ENCODE measurements at places on chromosomes 4 and X.

- no peak for DNase-seq
These were observed 18.2 kb upstream of the PLAC1 start for GRCh38 chrX:134676436-134676835.

GRCh38 chrX:56853436-56853835 is 124.4 kb downstream of the NBDY start:
- no peak for DNase-seq

- DNase-seq, result no peak
These were observed 121.9 kb upstream of the ANK2 start for GRCh38 chr4:112927544-112927943.

DNA sequence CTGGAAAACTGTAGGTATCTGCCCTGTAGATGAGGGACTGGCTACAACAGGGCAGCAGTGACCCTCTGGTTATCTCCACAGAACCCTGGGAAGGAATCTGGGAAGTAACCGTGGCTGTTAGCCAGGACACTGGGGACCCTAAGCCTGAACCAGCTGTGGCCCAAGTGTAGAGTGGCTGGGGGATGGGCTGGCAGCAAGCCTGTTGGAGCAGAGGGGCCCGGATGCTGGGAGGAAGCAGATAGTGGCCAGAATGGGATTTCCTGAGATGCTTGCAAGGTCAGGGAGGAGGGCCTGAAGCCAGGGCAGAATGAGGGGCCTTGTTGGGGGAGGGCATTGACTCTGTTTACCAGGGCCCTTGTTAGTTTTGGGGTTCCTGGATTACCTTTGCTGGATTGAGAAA is 161.0 kb upstream of the EOLA2 start:
- no peak for DNase-seq

DNA sequence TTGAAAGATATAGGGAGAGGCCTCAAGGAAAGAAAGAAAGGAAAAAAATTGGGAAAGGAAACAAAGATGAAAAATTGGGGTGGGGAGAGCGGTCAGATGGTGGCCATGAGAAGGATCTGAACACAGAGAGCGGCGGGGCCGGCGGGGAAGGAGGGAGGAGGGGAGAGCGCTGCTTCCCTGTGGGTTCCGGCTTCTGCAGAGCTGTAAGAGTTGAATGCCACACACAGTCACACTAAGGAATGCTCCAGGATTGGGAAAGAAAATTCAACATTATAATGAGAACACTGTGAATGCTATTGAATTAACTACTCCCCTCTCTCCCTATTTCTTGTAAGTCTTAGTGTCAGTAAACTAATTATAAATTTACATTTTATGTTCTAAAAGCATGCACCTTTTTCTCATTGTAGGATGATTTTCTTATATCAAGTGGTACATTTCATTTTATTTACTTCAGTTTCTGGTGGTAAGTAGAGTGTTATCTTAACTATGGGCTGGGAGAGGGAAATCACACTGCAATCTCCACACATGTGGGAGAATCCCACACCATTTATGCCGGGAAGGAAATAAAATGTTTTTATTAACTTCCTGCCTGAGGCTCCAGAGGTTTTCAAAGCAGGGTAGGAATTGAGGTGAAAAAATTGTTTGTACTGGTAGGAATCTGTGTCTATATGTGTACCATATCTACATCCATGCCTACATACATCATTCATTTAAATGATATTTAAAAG is 904 bp downstream of the F11 start:
- DNase-seq, result no peak

GRCh38 chr4:169267070-169267469 is 3.7 kb downstream of the SH3RF1 start:
- no peak for DNase-seq

- no peak for DNase-seq
These were observed 8.4 kb upstream of the DUSP9 start for GRCh38 chrX:153638436-153639176.

DNA sequence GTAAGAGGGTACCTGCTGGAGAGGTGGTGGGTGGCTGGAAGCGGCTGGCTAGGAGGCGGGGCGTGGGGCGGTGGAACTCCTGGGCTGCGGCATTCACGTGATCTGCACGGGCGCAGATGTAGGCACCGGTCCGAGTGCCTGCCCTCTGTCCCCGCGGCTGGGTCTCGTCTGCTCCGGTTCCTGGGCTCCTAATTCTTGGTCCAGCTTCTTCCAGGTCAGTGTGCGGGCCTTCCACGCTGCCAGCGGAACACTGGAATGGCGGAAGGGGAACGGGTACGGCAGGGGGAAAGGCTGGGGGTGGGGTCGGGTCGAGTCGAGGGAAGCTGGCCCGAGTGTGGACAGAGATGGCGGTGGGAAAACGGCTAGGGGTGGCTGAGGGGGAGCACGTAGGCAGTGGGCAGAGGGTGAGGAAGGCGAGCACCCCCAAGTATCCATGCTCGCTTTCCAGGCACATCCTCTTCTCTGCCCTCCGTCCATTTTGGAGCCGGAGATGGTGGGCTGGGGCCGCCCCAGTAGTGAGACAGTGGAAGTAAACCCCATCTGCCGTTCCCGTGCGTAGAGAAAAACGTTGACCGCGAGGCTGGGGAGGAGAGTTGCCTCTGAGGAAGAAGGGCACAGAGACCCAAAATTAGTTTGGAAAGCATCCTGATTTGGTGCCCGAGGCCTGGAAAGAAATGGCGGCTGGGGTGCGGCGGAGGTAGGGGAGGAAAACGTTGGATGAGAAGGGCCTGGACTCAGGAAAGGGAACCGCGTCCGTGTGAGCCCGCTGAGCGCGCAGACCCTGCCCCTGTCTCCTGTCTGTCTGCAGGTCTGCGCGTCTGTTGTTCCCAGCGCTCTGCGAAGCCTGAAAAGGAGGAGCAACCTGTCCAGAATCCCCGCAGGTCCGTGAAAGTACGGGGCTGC is at the start of gene TCEAL4:
Gene TCEAL4, plus strand, starts transcription at position 105 of the 903 bp plus-strand sequence. CDS start 1,161 bp downstream, outside the sequence.
- DNase-seq, result peak; percentile 33

DNA sequence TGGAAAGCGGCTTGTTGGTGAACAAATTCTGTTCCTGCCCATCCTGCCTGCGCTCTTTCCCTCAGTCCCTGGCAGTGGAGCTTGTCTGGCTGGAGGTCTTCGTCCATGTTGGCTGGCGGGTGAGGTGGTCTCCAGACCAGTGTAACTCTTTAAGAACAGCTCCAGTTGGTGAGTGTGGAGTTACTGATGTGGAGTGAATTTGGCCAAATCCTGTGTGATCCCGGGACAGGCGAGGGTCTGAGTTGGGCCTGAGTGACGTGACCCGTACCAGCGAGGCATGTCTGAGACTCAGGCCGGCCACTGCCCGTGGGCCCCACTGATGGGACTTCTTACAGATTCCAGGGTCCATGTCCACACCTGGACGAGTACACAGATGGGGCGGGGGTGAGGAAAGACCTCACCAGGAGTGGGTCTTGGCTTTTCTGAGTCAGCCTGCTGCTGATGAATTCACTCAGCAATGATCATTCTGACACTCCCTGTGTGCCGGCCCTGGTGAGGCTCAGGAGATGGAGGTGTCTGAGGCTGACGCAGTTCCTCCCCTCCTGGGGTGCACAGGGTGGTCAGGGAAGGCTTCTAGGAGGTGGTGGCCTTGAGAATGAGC is 45.5 kb downstream of the PSAPL1 start:
- no peak for DNase-seq

DNA sequence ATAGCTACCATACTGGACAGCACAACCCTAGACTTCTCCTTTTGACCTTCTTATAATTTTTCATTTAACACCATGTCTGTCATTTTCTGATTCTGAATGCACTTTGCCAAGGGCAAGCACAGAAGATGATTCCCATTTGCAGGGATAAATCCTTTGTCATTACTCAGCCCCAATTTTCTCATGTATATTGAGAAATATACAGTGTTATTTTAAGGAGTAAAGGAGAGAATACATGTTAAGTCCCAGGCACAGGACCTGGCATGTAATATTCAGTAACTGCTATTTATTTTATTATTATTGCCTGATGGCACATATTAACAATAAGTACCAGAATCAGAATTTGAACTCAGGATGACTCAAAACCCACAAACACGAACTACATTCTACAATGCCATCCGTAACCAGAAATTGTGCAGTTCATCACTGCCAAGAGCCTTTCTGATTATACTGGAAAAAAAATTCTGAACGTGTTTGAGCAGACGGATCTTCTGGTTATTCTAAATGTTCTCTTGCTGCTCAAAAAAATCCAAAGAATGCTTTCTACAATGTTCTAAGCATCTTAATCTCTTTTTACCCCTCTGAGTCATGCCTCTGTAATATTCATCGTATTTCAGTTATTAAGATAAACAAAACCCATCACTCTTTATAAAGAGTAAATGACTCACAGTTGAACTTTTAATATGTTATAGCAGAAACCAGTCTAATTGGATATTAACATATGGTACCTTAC is 170.0 kb downstream of the MID1 start:
- no peak for DNase-seq

DNA sequence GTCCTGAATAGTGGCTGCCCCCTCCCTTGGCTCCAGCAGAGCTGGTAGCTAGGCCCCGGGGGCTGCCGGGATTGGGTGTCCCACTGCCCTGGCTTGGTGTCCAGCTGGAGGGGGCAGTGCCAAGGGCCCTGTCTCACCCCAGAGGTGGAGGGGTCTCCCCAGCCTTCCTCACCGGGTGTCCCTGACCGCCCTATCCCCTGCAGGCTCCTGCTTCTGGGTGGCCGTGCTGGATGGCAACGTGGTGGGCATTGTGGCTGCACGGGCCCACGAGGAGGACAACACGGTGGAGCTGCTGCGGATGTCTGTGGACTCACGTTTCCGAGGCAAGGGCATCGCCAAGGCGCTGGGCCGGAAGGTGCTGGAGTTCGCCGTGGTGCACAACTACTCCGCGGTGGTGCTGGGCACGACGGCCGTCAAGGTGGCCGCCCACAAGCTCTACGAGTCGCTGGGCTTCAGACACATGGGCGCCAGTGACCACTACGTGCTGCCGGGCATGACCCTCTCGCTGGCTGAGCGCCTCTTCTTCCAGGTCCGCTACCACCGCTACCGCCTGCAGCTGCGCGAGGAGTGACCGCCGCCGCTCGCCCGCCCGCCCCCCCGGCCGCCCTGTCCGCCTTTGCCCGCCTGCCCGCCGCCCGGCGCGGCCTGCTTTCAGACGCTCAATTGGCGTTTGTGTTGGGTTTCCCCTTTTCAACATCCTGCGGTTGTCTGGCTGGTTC is 4.6 kb downstream of the NAT8L start:
- DNase-seq, result no peak

DNA sequence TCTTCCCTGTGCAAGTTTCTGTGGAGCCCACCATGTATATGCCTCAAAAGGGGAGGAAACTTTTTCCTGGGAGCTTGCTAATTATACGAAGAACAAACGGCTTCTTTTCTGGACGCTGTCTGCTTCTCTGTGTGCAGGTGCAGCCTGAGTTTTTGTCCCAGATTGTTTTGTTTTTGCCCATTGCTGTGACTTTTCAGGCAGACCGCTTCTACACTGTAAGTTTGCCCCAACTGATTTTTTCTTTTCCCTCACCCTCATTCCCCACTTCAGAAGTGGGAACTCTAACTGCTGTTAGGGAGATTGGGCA is 51.9 kb downstream of the HMGB2 start:
- DNase-seq, result no peak

DNA sequence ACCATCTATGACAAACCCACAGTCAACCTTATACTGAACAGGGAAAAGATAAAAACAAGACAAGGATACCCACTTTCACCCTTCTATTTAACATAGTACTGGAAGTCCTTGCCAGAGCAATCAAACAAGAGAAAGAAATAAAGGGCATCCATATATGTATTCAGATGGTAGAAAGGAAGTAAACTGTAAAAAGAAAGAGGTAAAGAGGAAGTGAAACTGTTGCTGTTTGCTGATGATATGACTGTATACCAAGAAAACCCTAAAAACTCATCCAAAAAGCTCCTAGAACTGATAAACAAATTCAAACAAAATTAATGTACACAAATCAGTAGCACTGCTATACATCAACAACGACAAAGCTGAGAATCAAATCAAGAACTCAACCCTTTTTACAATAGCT is 538.7 kb upstream of the PABPC4L start:
- DNase-seq, result no peak

DNA sequence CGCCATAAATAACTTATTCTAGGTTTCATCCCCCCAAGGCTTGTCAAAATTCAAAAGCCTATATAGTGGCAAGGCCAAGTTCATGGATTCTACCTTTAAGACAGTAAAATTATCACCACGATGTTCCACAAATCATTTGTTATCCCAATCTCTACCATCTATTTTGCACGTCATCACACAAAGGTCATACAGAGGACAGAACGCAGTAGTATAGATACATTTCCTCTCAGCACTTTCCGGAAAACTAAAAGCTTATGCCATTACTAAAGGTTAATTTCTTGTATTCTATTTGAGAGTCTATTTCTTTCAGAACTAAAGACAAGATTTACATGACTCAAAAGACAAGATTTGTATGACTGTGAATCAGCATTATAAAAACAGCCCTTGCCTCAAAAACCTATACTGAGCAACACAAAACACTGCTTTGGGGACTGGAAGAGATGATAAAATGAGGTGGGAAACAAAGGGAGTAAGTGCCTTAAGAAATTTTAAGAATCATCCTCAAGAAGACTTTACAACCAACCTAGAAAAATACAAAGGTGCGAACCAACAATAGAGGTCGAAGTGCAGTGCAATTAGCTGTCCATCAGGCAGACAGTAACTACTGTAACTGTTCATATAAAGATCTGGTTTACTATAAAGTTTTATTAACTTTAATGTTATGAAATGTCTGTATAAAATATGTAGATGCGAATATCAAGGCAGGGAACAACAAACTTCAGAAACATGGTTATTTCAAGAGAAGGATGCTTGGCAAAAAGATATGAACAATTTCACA is 7.6 kb downstream of the UBE2D3 start:
- no peak for DNase-seq

- no peak for DNase-seq
These were observed 628.9 kb downstream of the TLL1 start for GRCh38 chr4:166501941-166502382.

DNA sequence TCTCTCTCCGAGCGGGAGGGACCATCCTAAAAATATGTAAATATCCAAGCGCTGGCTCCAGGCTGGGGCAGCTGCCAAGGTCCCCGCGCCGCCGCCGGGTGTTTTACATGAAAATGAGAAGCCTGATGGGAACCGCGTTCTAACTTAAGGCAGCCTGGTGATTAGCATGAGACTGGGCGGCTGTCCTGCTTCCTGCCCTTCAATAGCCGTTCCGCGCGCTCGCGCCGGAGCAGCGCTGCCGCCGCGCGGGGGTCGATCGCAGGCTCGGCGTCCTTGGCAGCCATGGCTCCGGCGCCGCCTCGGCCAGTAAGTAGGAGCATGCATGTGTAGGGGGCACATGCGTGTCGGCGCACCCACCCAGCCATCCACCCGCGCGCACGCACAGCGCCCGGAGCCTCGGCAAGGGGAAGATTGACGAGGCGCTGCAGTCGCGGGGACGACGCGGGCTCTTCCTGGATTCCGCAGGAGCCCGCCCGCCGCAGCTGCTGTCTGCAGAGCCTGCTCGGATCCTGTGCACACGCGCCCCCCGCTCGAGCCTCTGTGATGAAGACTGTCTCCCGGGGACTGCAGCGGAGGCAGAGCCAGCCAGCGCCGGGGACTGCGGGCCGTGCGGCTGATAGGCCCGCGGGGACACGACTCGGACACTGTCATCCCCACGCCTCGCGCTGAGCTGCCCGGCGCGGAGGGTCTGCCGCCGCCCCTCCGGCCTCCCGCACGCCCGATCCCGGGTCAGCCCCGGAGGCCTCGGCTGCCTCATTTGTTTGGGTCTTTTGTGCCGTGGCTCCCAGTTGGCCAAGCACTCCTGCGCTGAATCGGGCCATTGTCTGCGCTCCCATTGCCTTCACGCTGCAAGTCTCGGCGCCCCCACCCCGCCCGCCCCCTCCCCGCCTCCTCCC is 734 bp downstream of the STOX2 start:
- no peak for DNase-seq

Data from stimulated activated CD4-positive, alpha-beta T cell treated with anti-CD3 and anti-CD28 coated beads, Interleukin-1b, Interleukin-23, amount 100 ng/mL, for 48 hours (primary cell).